ACHN (cell line): ENCODE measurements at places on chromosomes 7 and 10.

DNA sequence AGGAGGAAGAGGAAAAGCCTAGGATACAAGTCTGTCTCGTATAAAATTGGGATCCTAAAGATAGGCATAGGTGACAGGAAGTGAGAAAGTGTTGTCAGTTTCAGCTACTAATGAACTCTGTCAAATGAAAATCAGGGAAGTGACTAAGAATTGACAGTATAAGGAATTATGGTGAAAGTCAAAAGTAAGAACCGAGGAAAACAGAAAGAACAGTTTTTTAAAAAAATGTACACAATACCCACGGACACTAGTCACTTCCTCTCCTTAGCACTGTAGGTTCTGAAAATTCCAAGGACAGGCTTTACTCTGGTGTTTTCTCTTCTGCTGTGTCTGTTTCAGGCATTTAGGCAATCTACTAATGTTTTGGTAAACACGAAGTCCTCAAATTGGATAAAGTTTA is 42.3 kb downstream of the ATAD1 start:
- no peak for DNase-seq

GRCh38 chr7:110633313-110633712 is 457.6 kb upstream of the LRRN3 start:
- no peak for DNase-seq

DNA sequence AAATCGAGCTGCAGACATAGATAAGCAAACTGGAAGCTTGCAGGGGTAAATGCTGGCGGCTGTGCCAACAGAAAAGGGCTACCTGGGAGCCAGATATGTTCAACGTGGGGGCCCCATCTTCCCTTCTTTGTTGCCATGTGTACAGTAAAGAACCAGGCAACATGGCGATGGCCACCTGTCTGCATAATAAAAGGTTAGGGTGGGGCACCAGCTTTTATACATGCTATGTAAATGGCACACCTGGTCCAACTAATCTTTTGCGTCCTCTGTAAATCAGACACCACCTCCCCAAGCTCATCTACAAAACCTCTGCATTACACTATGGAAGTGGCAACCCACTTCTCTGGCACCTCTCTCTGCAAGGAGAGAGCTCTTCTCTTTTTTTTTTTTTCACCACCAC is 13.9 kb downstream of the BUD31 start:
- DNase-seq = no peak

DNA sequence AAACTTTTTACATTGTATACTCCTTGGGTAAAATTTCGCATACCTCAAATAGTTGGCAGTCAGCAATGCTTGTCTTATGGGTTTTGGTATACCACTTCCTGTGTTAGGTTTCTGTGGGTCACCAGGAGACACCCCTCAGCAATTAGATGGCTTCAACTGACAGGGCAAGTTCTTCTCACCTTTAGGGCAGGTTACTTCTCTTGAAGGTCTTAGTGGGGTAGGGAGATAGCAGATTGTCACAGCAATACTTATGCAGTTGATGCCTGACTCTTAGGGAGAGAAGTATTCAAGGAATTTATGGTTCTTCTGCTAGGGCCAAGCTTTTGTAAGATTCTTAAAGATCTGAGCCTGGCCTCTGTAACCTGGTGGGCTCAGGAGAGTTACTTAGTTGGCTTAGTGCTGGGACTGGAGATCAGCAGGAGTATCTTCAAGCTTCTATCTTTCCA is 42.9 kb downstream of the MKLN1 start:
- DNase-seq = peak; percentile 93

DNA sequence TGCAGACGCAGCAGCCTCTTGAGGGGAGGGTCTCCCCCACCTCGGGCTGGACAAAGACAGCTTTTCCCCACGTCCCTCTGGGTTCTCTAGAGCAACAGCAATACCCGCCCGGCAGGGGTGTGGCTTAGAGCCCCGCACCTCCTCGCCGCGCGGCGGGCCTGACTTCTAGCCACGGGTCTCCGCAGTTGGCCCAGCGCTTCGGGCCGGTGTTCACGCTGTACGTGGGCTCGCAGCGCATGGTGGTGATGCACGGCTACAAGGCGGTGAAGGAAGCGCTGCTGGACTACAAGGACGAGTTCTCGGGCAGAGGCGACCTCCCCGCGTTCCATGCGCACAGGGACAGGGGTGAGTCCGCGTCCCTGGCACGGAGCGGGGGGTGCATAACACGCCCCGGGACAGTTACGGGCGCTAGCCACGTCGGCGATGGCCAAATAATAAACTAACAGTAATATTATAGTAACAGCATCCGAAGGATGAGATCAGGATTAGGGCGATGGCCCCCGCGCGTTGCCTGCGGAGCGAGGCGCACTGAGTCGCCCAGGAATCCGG is 1.2 kb downstream of the CYP2E1 start:
- DNase-seq = no peak

- no peak for DNase-seq
Measured at GRCh38 chr7:135782801-135783200, 34.2 kb upstream of the FAM180A start.

- DNase-seq = peak; percentile 50
Measured at GRCh38 chr7:151342102-151342646, 562 bp downstream of the NUB1 start.

DNA sequence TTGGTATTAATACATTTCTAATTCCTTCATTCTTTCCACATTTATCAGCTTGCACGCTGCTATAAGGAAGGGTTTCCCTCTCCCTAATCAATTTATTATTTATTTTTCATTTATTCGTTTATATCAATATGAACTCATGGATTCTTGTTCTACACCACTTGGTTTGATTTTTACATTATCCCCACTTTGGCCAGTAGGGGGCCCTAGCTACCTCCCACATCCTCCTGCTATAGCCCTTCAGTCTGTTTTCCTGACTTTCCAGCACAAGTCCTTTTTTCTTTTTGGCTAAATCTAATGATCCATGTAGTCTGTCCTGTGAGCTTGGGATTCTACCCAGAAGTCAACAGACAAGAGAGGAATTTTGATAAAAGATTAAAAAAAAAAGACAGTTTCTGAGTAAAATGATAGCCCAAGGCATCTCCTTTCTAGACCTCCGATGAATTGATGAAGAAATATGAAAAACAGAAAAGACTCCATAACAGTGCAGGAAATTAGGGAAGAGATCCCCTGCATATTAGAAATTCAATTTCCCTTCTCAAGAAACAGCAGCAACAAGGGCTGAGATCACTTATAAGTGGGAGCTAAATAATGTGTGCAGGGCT is 47.7 kb downstream of the LYZL2 start:
- peak; percentile 48 for DNase-seq

DNA sequence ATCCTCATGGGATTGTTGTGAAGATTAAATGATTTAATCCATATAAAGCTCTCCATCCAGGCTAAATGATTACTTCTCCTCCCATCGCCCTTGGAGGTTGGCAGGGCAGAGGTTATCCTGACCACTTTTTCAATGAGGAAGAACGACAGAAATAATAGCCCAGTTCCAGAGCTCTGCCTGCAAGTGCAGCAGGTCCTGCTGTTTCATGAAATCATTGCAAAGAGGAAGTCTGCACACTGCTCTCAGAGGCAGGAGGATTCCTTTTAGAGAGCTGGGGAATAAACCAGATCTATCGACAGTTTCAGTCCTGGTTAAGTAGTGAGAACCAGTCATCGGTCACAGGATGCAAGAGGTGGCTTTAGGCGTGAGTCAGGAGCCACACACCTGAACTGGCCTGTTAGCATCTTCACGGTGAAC is 25.0 kb upstream of the CDH23 start:
- DNase-seq = no peak

GRCh38 chr10:48552946-48553564 is 51.8 kb downstream of the ARHGAP22 start:
- no peak for DNase-seq

- no peak for DNase-seq
Measured at GRCh38 chr7:16986755-16987154, 105.0 kb upstream of the AGR3 start.

DNA sequence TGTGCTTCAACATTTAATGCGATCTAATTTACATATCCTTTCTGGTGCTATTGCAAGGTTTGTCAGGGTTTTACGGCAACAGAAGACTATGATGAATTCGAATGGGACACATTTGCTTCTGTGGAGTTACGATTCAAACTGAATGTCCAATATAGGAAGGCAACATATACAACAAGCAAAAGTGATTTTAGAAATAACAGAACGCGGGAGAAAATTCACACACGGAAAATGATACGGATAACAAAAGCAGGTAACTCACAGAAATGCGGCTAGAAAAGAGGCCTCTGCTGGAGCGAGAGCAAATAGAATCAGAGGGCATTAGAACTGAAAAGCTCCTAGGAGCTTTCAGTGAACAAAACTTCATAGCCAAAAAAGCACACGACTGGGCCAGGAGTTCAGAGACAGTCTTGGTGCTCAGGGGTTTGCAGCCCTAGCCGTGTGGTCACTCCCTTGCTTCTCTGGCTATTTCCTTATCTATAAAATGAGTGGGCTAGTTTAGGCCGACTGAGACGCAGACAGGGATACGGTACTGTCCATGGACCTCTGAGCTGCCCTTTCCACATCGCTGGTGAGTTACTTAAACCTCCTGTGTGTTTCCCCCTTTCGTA is 557 bp upstream of the TAX1BP1 start:
- DNase-seq = no peak

- DNase-seq = no peak
Measured at GRCh38 chr10:21593986-21594385, 60.0 kb downstream of the MLLT10 start.

- peak; percentile 65 for DNase-seq
Measured at GRCh38 chr7:10022957-10023356, 950.7 kb upstream of the PHF14 start.

- no peak for DNase-seq
Measured at GRCh38 chr10:88889559-88890337, 9.7 kb downstream of the STAMBPL1 start.

DNA sequence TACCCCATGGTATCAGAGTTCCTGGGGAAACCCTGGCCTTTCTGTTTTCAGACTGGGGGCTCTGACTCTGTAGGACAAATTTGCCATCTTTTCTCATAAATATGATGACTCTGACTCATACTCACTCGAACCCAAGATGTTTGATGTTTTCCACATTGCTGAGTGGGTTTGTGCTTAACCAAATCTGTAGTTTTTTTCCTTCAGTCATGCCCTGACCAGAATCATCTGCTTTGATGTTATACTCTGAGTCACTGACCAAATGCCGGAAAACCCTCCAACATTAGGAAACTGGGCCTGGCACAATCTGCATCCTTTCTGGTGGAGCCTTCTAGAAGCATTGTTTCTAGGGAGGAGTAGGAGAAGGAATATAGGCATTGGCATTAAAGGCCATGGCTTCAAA is 118.7 kb downstream of the C10orf105 start:
- DNase-seq = no peak

GRCh38 chr7:431041-431440 is 88.6 kb downstream of the PDGFA start:
- no peak for DNase-seq

DNA sequence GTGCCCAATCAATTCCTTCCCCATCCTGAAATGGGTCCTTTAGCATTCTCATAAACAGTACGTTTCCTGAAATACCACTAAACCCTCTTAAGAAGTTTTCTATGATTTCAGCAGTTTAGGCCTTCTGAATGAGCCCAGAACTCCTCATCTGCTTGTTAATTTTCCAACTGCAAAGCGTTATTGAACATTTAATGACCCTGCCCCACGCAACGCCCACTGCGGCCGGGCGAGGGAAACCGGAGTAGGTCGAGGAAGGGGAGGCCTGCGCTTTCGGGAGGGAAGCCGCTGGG is 608 bp upstream of the UBN2 start:
- no peak for DNase-seq

DNA sequence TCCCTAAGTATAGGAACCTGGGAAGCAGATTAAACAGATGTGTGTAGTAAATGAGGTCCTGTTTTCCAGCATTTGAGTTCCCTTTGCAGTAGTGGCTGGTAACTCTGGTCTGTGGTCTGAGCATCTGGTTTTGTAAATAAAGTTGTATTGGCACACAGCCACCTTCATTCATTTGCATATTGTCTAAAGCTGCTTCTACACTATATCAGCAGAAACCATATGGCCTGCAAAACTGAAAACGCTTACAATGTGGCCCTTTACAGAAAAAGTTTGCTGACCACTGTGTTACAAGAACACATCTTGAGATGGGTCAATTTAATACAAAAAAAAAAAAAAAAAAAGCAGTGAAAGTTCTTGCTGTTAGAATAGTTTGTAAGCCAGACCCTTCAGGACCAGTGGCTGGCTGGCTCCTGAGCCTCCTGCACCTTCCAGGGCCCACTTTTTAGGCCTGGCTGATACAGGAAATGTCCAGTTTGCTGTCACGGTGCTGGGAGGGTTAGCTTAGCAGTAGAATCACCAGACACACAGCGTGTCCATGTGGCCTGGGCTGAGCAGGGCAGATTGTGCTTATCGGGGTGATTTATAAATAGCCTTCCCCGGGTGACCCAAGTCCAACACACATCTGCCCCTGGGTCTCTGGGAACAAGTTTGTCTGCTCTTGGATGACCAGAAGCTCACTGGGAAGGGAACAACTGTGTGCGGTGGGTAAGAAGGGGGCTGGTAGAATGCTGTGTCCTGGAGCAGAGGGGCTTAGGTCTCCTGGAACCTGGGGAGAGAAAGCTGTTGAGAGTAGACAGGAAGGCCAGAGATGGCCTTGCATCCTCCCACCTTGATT is 1.4 kb downstream of the C10orf71 start:
- no peak for DNase-seq

DNA sequence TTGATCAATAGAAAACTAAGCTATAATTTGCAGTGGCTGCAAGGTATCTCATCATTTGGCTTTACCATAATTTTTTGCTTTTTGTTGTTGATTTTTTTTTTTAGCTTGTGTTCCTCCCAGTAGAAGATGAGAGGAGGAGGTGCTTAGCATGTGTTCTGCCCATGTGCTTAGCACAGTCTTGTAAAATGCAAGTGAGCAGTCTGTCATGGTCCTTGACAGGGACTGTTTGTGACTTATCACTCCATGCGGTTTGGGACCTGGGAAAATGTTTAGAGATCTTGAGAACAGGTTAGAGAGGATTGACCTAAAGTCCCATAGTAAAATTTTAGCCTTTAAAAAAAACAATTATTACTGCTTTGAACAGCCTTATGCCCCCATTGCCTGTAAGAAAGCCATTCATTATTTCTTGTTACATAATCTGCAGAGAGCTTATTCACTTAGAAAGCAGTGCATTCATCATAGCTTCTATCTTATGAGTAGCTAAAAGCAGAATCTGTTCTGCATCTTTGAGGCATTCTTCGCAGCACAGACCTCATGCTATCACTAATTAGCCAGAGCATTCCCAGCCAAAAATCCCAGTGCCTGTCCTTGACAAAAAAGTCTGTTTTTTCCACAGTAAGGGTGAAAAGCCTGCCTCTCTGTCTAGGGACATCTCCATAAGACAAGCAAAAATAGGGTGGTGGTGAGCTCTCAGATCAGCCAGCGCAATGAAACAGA is 748.7 kb upstream of the GALNT17 start:
- DNase-seq = no peak

- DNase-seq = no peak
Measured at GRCh38 chr10:67017218-67017617, 91.4 kb downstream of the LRRTM3 start.

DNA sequence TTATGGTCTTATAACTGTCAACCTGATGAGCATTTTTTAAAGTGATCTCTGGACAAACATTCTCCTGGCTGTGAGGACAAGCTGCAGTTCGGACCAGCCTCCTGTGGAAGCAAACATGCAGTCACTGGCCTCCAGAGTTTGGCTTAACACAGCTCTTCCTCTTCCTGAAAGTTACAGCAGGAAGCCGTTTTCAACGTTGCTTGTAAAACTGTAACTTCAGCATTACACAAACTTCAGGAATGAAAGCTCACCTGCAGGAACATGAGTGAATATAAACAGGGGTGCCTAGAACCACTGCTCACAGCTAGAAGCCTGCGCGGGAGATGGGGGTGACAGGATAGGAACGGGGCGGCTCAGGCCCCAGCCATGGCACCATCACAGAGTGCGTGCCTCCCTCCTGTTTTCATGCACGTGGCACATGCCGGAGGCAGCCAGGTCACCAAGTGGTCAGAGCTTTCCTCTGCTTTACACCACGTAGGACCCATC is 292.9 kb upstream of the PITRM1 start:
- no peak for DNase-seq
